ENCODE measurements at places on chromosomes 4 and X. TPM values are rescaled to one million over a fixed set of nuclear protein-coding genes. Genes with fewer than 3 reads are reported as not detected.

- DNase-seq: no peak
These were observed 435.4 kb upstream of the TENM3 start for GRCh38 chr4:181807771-181808170.

Gene FGFR3
- 18.2 TPM for total RNA-seq

- DNase-seq: no peak
These were observed 593.8 kb downstream of the SMARCA1 start for GRCh38 chrX:128929271-128930057.

DNA sequence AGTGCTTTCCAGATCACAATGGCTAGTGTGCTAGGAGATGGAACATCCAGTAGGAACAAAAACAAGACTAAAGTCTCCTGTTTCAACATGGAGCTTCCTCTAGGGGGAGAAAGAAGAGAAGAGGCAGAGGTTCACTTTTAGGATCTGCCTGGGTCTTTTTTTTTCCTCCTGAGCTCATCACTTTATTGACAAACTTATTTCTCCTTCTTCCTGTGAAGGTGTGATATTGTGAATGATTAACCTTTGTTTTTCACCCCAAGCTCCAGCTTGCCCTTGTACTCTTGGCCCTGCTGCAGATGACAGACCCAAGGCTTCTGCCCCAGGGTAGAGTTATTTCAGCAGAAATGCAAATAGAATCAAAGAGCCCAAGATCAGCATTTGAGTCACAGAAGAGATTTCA is 13.5 kb downstream of the PAGE4 start:
- DNase-seq: no peak

DNA sequence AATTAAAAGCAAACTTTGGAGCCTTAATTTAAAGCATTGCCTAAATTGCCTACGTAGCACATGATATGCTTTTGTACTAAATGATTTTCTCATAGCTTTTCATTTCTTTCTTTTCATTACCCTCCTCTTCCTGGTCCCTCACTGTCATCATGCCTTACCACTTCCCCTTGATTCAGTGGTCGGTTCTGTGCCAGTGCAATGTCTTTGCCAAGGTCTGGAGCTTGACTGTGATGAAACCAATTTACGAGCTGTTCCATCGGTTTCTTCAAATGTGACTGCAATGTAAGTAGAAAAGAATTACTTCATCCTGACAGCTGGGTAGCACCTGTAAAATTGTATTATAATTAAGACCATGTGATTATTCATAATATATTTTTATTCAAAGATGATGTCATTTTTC is 72.5 kb downstream of the C4orf46 start:
- no peak for DNase-seq

GRCh38 chrX:11998944-11999343 is 139.3 kb upstream of the FRMPD4 start:
- no peak for DNase-seq

GRCh38 chr4:16663732-16664131 is 234.7 kb downstream of the LDB2 start:
- DNase-seq: no peak

GRCh38 chr4:6794189-6794588 is 11.7 kb downstream of the KIAA0232 start:
- DNase-seq: no peak

DNA sequence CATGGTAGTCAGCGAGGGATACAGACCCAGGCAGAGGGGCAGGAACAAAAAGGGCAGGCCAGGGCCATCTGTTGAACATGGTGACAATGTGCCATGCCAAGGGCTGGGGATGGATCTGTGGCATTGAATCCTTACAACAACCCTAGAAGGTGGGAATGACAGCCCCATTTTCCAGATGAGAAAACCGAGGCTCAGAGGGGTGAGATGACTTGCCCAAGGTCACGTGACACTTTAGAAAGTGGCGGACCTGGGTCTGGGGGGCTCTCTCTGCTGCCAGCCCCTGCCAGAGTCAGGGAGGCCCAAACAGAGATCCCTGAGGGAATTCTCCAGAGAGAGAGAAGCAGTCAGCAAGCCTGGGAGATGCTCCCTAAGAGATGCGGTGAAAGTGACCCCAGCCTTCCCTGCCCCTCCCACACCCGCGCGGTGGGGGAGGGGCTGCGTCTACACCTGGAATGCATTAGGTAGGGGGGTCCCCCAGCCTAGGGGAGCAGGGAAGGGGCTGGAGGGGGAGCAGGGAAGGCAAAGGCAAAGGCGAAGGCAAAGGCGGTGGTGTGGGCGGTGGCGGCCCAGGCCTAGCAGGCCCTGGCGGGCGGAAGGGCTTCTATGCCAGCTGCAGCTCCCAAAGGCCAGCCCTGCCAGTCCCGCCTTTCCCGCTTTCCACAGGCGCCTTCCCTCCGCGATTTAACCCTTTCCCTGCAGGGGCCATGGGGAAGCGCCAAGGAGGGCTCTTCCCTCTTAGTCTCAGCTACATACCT is 13.0 kb downstream of the FGD1 start:
- DNase-seq: peak; percentile 31

- DNase-seq: no peak
These were observed 10.5 kb downstream of the RBMX start for GRCh38 chrX:136870064-136870463.

GRCh38 chr4:28251831-28252230 is 1391.2 kb downstream of the STIM2 start:
- DNase-seq: no peak

DNA sequence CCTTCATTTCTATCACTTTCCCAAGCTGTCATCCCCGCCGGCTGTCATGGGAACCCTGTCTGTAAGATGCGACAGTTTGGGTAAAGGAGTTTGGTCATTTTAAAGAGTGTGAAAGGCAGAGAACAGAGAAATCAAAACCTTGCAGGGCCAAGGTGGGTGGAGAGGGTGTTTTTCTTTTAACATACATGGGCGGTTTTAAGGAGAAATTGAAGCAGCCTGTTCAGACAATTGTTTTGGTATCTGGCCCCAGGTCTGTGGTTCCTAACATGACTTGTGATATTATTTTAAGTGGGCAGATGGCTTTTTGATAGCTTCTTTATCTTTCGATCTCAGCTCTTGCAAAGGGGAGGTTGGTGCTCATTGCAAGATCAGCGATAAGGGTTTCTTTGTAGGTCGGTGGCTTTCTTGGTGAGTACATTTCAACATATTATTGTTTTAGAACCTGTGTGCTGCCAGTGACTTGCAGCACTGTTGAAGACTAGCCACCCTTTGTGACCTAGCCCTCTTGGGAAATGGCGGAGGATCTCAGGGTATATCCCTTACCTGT is 3.7 kb downstream of the PPP1R3F start:
- no peak for DNase-seq

DNA sequence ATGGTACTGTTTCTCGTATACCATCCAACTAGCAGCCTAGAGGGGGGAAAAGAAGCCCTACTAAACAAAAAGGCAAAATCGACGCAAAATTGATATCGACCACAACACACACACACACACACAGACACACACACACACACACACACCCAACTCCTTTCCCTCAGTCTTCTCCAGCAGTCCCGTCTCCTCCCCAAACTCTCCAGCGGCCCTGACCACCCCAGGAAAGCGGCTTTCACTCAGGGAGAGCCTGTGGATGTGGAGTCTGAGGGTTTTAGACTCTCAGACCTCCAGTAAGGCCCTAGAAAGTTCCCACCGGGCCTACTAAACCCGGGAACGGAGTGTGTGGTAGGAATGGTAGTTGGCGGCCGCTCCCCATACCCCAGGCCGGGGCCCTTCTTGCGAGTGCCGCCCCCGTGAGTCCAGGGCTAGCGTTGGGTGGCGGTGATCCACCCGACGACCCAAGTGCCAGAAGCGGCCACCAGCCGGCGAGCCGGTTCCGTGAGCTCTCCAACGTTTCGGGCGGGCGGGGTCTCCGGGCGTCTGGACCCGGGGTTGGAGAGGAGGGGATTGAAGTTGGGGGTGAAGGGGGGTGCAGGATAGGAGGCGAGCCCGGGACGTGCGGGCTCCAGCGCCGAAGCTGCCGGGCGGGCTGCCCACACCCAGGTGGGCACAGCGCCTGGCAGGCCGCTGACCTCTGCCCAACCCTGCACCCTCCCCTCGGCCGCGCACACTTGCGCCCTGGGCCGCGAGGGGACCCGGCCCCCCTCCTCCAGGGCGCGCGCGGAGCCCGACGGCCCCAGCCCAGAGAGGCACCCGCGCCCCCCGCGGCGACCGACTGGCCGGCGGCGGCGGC is 13.7 kb downstream of the ARX start:
- DNase-seq: peak; percentile 33

Gene OTC
- not detected for total RNA-seq

DNA sequence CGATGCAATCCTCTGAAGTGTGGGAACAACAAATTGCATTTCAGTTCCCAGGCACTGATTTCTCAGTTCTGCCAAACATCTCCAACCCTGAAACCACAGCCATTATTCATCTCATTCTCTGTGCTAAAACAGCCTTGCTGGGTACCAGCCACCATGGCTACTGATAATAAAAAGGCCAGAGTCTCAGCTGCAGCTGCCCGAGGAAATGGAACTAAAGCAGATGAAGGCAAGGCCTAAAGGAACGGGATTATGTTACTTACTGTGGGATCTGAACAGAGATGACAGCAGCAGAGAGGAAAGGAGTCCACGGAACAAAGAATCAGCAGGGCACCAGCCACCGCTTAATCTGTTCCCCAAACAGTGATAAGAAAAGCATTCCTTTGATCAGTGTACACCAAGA is 155.7 kb downstream of the PAPSS1 start:
- no peak for DNase-seq

Gene HHIP
- 0.14 TPM for total RNA-seq

DNA sequence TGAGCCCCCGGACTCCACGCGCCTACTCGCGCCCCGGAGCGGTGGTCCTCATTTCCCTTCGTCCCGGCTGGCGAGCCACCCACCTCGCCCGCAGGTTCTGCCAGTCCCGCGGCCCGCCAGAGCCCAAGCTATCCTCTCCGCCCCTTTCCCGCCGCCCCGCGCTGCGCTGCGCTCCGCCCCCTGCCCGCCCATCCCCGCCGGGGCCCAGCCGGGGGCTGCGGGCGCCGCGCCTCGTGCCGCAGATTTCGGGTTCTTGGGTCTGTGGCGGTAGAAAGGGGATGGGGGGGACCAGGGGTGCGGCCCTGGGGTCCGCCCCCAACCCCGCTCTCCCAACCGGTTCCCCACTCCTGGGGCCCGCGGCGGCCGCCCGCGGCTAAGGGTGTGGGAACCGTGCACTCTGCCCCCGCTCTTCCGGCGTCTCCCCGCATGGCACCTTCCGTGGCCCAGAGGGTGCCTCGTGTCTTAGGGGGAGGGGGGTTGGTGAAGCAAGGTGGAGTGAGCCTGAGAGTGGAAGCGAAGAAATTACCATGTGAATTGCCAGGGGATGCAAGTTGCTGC is 650.8 kb upstream of the DIPK2B start:
- DNase-seq: peak; percentile 66

Gene NOP14
- total RNA-seq: 35.7 TPM

Gene MYOZ2
- not detected for total RNA-seq

GRCh38 chr4:151469970-151470369 is 61.0 kb downstream of the FHIP1A start:
- no peak for DNase-seq

GRCh38 chrX:720825-721224 is 90.2 kb downstream of the SHOX start:
- no peak for DNase-seq

All from WTC11 (cell line).